ENCODE measurements at places on chromosomes 2 and 18. TPM values are rescaled to one million over a fixed set of nuclear protein-coding genes. Genes with fewer than 3 reads are reported as not detected.

The REG3G gene
- polyA plus RNA-seq: not detected

The SLC16A14 gene
- 0.16 TPM for polyA plus RNA-seq

The POTEI gene
- not detected for polyA plus RNA-seq

The KLHL41 gene
- not detected for polyA plus RNA-seq

DNA sequence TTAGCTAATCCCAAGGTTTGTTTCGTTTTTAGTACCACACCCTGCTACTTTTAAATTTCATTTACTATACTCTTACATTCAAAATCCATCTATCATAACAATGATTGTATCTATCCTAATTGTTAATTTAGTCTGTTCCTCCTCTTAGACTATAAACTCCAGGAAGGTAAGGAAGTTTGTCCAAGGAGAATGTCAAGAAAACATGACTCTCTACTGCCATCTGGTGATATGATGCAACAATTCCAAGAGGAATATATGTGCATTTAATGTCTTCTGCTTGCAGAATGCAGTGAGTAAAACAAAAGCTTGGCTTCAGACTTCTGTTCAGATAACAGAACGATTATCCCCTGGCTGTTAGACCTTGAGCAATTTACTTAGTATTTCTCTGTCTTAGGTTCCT, 1267.1 kb downstream of the LRP1B start:
- DNase-seq: no peak

DNA sequence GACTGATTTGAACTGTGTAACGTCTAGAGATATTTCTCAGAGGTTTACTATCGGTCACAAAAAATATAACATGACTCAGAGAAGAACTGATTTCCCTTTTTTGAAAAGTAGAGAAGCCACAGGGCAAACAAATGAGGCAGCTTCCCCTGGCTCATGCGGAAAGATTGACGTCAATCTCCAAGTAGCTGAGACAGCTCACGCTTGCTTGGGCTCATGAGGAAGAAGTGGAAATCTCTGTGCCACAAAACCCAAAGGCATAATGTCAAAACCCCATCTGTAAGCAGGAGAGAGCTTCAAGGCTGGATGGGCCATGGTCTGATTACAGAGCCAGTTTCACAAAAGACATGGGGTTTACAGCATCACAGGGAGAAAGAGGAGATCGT, 188.1 kb downstream of the ARL4C start:
- DNase-seq: peak; percentile 65

- no peak for DNase-seq
These were observed 249.0 kb upstream of the OSR1 start for GRCh38 chr2:19607400-19607799.

- no peak for DNase-seq
These were observed 139.8 kb downstream of the LTBP1 start for GRCh38 chr2:33086400-33087015.

- DNase-seq: no peak
These were observed 487.4 kb upstream of the ZEB2 start for GRCh38 chr2:145007093-145007959.

DNA sequence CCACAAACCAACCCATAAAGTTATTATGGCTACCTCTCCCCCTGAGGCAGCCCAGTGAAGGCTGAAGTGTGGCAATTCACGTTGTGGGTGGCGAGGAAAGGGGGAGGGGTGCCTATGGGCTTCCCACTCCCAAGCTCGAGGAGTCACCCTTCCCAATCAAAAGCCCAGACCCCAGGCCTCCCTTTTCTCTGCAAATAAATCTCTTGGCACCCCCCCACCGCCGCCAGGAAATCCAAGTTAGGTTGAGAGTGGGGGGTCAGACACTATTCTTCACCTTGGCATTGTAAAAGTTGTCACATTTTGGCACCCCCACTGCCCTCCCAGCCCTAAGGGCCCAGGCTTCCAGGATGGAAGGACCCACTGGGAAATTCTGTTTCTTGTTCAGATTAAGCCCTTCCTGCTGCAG, 6.9 kb downstream of the ANKRD53 start:
- DNase-seq: no peak

GRCh38 chr18:58338141-58338540, 290.8 kb downstream of the ALPK2 start:
- no peak for DNase-seq
